ENCODE measurements at places on chromosomes 3 and 15.

- DNase-seq: no peak
Observed at GRCh38 chr3:137008131-137008530, 50.3 kb downstream of the IL20RB start.

- DNase-seq: no peak
Observed at GRCh38 chr15:77123854-77124253, 52.9 kb upstream of the TSPAN3 start.

- no peak for DNase-seq
Observed at GRCh38 chr15:48221885-48222284, 15.8 kb downstream of the SLC12A1 start.

GRCh38 chr3:112121577-112122547, 11.2 kb downstream of the GCSAM start:
- DNase-seq: no peak

GRCh38 chr15:58551764-58552504, 120.1 kb downstream of the LIPC start:
- peak; percentile 13 for DNase-seq

- DNase-seq: no peak
Observed at GRCh38 chr3:62501289-62501668, 127.9 kb upstream of the FEZF2 start.

DNA sequence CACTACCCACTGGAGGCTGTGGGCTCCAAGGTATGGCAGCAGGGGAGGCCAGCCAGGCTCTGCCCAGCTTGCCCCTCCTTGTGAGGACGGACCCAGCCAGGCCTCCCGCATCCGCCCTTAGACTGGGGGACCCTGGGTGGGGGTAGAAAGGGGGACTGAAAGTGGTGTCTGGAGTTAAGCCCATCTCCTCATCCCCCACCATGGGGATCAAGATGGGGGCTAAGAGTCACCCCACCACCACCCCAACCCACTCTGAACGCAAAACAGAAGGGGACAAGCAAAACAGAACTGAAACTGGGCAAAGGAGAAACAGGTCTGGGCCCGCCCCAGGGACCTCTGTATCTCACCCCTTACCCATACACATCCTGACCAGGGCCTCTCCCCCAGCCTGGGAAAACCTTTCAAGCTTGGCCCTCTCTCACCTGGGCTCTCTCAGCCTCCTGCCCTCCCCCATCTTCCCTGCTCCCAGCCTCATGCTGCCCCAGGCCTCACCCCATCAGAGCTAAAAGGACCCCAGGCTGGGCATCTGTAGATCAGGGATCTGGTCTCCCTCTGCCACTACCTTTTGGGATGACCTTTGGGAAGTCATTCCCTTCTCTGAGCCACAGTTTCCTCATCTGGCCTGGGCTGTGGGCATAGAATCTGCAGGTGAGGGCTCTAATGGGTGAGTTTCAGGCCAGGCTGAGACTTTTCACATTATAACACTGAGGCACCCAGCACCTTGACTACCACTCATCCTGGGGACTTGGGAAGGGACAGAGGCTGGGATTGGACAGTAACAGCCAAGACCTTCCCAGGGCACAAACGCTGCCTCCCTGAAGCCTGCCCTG, 30.0 kb upstream of the CYP11A1 start:
- DNase-seq: no peak

DNA sequence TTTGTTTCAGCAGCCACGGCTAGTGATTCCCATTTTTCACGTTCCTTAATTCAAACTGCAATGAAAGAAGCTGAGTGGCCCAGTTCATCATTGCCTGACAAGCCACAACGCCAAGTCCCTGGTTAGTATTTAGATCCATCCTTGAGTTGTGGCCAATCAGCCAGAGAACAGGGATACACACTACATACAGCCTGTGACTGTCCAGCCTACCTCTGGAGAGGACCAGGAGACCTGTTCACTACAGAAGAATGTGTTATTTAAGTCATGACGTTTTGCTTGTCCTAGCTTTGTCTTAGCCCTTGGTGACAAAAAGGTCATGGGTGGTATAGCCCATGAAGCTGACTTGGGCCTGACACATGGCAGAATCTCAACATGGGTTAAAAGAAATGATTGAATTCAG, 2.7 kb upstream of the TPM1 start:
- no peak for DNase-seq

DNA sequence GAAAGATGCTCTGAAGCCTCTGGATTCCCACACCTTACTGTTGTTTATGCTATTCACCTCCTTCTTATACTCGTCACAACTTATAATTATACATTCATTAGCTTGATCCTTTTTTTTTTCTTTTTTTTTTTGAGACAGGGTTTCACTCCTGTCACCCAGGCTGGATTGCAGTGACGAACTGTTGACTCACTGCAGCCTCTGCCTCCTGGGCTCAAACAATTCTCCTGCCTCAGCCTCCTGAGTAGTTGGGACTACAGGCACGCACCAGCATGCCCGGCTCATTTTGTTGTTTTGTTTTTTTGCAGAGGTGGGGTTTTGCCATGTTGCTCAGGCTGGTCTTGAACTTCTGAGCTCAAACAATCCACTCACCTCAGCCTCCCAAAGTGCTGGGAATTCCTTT, 143.6 kb downstream of the PLCL2 start:
- DNase-seq: no peak

DNA sequence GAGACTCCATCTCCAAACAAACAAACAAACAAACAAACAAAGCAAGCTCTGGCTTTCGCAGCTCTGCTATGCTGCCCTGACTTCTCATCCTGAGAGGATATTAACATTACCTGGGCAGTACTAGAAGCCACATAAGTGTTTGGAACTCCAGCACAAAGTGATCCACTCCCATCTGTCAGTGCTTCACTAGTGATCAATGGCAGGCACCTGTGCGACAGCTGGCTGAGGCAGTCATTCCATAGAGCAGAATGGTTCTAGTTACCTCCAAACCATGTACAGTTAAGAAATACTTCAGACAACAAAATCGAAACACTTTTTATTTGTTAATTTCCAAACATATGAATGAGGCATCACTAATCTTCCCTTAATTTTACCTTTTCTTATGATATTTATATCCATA, 2.8 kb upstream of the MB21D2 start:
- no peak for DNase-seq

DNA sequence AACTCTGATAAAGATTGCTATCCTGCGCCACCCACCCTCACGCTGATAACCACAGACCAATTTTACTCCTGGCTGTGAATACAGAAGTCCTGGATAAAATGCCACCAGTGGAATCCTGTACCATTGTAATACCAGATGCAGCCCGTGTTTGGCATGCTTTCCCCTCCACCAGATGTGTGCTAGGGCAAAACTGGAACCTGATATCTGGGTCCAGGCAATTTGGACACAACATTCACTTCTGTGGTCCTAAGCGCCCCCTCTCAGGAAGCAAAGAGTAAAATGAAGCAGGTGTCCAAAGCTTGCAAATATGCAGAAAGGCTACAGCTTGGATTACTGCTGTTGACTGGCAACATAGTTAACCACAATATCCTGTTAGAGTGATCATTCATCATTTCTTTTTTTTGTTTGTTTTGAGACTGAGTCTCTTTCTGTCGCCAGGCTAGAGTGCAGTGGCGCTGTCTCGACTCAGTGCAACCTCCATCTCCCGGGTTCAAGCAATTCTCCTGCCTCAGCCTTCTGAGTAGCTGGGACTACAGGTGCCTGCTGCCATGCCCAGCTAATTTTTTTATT, 32.8 kb downstream of the LOXL1 start:
- DNase-seq: no peak

GRCh38 chr3:35492841-35493240, 146.5 kb upstream of the ARPP21 start:
- no peak for DNase-seq

DNA sequence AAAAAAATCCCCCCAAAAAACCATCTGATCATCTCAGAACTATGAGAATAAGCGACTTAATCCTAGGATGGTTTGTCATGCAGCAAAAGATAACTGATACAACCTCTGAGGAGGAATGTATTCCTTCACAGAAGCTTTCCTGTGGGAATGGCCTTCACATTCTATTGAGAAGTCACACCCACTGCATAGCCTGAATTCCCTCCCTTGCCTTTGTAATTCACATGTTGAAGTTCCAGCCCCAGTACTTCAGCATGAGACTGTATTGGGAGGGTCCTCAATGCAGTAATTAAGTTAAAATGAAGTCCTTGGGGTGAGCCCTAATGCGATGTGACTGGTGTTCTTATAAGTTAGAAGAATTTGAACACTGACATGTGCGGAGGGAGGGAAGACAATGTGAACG, 395.2 kb downstream of the TUSC7 start:
- DNase-seq: no peak

GRCh38 chr3:171901615-171902312, 58.6 kb downstream of the TMEM212 start:
- DNase-seq: no peak

DNA sequence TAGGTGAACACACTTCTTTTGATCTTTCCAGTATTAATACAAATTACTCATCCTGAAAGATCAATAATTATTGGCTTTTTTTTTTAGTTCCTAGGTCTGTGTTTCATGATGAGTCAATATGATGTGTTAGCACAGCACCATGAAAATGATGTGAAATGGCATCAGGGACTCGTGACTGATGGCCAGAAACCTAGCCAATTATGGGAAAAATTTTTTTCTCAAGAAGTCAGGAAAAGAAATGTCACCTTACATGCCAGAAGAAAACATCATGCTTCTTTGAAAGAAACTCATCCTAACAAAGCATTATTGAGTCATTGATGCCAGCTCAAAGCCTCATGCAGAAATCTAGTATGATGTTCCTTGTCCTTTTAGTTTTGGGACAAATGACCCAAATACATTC, 468.3 kb upstream of the CBLB start:
- no peak for DNase-seq

DNA sequence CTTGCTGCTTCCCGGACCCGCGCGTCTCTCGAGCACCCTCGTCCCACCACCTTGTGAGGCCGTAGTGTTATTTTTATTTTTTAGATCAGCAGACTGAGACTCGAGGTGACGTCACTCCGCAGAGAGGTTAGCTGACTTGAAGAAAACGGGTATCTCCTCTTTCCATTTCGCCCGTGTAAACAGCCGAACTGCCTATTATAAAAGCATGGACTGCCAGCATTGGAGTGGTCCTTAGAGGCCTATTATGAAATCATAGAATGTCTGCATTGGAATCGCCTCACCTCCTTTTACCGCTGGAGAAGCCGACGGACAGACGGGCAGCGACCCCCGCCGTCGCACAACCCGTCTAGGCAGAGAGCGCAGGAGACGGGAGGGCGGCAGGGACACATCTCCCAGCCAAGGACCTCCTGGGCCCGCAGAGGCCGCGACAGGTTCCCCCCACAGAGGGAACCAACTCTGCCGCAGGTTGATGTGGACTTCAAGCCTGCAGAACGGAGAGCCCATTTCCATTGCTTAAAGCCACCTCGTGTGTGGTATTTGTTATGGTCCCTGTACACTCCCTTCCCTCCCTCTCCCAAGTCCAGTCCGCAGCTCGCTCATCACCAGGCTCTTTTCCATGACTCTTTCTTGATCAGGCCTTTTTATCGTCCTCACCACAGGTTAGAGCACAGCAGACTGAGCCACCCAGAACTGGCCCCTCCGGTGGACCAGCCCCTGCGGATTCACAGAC, 540 bp upstream of the PPP1R2 start:
- no peak for DNase-seq
